Activated T-helper 1 cell treated with anti-CD3 and anti-CD28 coated beads, Interleukin-2, amount 50 U/mL, for 16 hours (primary cell): ENCODE measurements at places on chromosomes 3 and 15.

DNA sequence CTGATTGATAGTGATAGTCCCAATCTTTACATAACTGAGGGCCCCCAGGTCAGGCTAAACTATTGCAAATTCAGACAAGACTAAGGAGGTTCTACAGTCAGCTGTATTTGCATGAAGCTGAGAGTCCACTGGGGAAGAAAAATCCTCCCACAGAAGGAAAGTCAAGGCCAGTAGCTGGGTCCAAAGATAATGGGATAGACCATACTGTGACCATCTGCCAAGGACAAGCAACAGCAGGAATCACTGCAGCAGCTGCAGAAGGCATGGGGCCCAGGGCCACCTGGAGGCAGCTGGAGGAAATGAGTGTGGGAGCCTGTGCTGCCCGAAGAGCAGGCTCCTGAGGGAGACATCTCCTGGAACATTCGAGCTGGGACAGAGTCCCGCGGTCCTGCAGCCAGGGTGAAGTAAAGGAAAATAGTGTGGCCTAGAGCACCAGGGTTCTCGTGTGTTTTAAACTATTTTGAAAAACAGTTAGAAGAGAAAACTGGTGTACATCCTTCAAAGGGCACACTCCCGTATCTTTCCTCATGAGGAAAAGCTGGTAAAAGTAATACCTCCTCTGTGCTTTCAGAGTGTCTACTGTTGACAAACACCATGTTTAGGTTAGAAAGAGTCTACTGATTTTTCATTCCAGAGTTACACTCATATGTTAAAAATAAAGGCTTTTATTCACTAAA lies 13.2 kb upstream of the TMEM212 start:
- DNase-seq: no peak

DNA sequence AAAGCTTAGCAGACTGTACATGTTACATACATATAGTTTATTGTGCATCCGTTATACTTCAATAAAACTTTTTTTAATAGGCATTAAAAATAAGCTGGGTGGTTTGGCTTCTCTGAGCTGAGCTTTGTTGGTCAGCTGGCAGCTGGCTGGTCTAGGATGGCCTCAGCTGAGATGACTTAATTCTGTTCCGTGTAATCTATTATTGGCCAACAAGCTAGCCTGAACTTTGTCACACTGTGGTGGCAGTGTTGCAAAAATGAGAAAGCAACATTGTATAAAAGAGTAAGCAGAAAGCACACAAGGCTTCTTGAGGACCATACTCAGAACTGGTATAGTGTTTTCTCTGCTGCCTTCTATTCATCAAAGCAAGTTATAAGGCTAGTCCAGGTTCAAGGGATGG lies 45.2 kb downstream of the CGGBP1 start:
- no peak for DNase-seq

GRCh38 chr3:3919316-3919715 lies 120.1 kb downstream of the LRRN1 start:
- no peak for DNase-seq

DNA sequence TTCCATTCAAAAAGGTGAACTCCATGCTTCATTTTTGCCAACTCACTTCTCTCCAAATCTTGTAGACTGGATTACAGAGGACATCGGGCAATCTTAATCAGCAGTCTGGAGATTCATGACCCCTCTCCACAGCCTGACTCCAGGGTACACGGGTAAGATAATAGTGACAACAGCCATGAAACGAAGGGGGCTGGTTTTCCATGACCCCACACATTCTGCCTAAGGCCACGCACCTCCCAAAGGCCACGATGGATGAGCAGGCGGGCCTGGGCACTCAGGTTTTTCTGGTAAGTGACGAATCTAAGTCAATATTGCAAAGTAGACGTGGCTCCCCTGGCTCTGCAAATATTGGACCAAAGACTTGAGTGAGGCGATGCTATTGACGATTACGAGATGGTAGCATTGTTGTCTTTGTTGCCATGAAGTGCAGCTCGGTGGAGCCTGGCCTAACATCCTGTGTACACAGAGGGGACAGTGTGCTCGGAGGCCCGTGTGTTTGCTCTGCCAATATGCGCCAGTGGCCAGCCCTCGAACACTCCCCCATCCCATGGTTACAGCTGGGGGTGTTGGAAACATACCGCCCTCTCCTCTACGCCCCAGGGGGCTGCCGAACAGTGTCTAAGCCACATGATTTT lies 119.1 kb downstream of the OPA1 start:
- DNase-seq: no peak

DNA sequence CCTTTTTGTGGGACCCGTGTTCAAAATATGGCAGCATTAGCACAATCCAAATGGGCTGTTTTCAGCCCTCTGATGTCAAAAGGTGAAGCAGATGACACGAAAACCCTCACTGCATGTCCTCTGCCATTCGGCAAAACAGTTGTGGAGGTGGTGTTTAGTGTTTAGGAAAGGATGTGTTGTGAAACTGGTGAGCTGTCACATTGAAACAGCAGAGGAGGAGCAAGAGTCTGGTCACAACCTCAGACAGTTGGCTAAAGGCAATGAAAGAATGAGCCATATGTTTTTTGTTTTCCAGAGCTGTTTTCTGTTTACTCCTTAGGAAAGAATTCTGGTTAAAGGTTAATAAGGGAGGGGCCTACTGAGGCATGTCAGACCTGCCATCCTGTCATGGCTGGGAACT lies 140.7 kb downstream of the VPS8 start:
- DNase-seq: no peak

DNA sequence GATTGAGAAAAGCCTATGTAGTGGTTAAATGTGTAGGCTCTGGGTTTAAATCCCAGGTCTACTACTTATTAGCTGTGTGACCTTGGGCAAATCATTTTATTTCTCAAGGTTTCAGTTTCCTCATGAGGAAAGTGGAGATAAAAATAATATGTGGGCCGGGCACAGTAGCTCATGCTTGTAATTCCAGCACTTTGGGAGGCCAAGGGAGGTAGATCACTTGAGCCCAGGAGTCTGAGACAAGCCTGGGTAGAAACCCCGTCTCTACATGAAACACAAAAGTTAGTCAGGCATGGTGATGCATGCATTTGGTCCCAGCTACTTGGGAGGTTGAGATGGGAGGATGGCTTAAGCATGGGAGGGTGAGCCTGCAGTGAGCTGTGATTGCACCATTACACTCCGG lies 8.4 kb downstream of the SEMA5B start:
- DNase-seq: no peak

DNA sequence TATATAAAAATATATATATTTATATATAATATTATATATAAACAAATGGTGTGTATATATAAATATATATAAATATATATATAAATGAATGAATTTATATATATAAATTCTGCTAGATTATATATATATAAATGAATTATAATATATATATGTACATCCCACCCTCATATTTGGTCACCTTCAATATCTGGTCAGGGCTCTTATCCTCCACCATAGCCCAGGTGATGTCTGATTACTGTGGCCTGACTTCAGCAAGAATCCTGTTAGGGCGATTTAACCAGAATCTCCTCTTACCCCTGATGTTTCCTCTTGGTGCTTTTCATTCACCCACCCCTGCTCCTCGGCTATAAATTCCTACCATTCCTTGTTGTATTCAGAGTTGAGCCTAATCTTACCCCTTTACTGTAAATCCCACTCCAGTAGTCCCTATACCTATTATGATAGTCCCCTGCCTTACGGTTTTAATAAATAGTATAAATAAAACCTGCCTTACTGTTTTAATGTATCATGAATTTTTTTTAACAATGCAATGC lies 439.6 kb downstream of the PLOD2 start:
- DNase-seq: no peak

- DNase-seq: no peak
These were observed 7.9 kb downstream of the FEM1B start for GRCh38 chr15:68285259-68285980.

GRCh38 chr3:11662392-11662990 lies 18.8 kb upstream of the VGLL4 start:
- DNase-seq: no peak

DNA sequence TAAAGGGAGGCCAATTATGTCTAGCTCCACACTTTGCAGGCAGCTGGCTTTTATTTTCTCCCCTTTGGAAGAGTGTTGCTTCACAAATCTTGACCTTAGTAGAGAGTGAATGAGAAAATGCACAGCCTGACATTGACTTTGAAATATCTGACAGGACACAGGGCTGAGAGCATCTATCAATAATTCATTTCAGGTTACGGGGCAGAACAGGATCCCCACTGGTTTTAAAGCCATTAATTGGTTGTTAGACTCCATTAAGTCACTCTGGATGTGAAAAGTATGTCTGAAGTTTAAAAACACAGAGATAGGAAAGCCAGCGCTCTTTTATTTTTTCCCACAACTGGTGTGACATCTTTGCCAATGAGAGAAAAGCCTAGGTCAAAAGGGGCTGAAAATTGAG lies 251.9 kb upstream of the TMC3 start:
- no peak for DNase-seq

GRCh38 chr3:125023833-125024555 lies 31.8 kb downstream of the HEG1 start:
- DNase-seq: no peak

GRCh38 chr3:171883257-171883892 lies 40.2 kb downstream of the TMEM212 start:
- no peak for DNase-seq

- DNase-seq: no peak
These were observed 272.6 kb upstream of the IGF1R start for GRCh38 chr15:98375513-98376340.

- no peak for DNase-seq
These were observed 465.5 kb upstream of the PPP2R3A start for GRCh38 chr3:135500034-135500433.

- DNase-seq: no peak
These were observed 71.1 kb upstream of the SLC24A5 start for GRCh38 chr15:48049736-48050135.

GRCh38 chr3:36305929-36306520 lies 74.3 kb upstream of the STAC start:
- no peak for DNase-seq

GRCh38 chr15:75891895-75892294 lies 11.8 kb upstream of the FBXO22 start:
- no peak for DNase-seq

- DNase-seq: no peak
These were observed 211.8 kb downstream of the NAALADL2 start for GRCh38 chr3:175070946-175071345.

DNA sequence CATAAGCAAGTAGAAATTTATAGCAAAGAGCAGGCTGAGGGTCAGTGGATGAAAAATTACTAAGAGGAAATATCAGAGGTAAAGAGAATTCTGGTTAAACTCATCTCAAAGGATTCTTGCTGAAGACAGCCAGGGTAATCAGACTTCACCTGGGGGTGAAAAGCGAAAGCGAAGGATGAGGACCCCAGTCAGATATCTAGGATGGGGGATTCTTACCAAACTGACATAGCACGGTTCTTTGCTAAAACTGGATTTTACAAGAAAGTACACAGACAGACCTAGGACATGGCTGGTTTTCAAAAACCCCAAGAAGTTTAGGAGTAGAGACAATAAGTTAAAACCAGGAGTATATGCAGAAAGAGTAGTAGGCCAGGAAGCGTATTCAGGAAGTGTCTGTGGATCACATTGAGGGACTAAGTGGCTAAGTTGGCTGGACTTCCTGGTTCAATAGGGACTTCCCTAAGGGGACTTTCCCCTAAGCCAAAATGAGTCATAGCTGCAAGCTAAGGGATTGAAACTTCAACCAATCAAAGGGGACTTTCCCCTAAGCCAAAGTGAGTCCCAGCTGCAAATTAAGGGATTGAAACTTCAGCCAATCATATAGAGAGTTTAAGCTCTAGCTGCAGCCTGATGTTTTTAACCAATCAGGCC lies 2.4 kb upstream of the CFAP91 start:
- DNase-seq: no peak

DNA sequence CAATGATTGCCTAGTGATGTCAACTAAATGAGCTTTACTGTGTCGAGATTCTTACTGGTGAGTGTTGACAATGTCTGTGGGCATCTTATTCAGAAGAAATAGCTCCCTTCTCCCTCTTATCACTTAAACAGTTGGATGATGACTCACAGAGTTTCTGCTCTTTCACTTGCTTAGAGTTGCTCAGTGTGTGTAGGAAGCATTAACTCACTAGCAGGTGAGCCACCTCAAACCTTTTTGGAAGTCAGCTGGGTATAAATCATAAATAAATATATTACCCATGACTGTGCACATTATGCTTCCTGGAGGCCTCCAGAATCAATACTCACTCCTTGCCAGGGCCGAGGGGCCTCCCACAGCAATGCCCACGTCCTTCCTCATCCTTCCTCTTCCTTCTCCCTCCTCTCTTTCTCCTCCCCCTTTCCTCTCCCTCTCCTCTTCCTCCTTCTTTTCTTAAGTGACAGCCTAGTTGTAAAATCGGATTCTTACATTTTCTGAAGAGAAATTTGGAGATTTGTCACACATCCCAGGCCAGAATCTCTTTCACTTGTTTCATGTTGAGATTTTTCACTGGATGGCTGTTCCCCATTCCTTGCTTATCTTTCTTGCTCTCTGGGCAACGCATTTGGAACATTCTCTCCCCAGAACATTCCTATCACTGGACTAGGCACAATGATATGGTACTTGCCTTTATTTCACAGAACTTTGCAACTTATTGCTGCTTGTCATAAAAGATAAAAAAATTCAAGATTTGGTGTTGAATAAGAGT lies 17.5 kb downstream of the SHC4 start:
- DNase-seq: no peak

DNA sequence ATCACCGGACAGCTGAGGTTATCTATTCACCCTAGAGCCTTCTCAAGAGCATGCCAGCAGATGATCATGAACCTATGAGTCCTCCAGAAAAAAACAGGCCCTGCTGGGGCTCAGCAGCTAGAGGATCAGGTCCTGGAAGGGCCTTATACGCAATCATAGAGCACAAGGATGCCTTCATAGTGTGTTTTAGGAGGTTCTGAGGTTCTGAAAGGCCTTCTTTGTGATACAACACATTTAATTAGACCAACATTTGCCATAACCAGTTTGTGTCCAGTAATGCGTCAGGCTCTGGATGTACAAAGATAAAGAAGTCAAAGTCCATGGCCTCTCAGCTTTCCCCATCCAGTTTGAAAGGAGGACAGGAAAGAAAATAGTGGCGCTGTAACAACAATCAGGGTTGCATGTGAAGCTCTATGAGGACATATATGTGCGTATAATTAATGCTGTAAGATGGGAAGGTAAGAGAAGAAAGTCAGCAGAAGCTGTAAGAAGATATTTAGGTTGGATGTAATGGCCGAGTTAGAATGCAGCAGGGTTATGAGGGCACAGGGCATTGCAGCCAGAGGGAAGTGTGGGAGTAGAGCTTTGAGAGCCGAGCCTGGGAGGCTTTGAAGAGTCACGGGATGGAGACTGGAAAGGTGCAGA lies 302.6 kb upstream of the TBL1XR1 start:
- no peak for DNase-seq

DNA sequence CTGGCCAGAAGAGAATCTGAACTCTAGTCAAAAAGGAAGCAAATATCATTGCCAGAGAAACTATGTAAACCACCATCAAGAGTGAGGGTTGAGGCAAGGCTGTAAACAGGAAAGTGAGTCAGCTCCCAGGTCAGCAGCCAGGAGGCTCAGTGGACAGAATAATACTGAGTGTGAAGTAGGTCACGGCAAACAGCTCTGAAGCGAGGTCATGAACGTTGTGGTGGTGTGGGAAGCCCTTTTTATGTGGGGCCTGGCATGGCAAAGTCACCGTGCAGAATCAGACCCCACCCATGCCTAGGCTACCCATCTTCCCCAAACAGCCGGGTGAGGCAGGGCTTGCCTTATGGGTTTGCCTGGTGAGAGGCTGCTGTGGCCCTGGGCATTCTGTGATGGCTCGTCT lies 43.9 kb downstream of the THBS1 start:
- peak; percentile 21 for DNase-seq

GRCh38 chr3:12472000-12472610 lies 12.2 kb upstream of the TSEN2 start:
- DNase-seq: no peak
